SK-N-MC (cell line): ENCODE measurements at places on chromosomes 1 and 21.

DNA sequence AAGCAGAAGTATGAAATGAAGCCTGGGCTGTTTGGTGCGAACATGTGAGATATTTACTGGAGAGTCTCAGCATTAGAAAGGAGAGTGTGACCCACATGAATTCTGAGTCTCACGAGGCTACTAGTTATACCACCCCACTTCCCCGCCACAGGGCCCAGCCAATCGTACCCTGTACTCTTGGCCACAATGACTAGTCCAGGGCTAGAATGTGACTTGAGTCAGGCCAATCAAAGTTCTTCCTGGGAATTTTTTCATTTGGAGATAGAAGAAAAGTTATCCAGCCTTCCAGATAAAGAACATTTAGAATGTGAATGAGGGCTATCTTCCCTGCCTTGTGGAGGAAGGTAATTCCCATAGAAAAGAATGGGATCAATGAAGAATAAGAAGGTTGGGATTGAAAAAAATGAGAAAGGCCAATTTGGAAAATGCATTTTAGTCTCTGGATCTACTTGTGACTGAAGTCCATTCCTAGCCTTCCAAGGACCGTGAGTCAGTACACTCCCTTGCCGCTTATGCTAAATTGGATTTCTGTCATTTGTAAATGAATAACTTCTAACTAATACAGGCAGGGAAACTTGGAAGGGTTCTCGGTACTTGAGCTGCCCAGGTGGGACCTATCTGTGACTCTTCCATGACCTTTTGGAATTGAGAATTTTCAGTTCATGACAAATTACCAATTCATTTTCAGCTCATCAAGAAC lies 12.3 kb upstream of the RIMKLA start:
- no peak for DNase-seq

GRCh38 chr1:172622541-172622940 lies 36.4 kb upstream of the FASLG start:
- no peak for DNase-seq

DNA sequence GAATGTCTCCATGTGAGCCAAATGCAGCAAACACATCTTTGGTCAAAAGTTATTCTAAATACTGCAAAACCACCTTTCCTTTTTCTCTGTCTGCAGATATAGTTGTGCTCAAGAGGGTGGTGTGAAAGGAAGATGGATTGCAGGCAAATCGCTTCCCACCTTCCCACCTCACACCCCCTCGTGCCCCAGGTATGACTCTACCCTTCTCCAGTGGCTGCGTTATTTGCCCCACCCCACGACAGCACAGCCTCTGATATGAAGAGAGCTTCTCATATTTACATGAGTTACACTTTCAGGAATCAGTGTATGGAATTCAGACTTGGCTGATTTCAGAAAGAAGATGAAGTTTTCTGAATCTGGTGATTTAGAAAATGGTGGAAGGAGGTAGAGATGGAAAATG lies 5.8 kb downstream of the TRIM58 start:
- DNase-seq: no peak

- DNase-seq: no peak
Measured at GRCh38 chr1:104929280-104929679, 1179.6 kb downstream of the AMY1C start.

DNA sequence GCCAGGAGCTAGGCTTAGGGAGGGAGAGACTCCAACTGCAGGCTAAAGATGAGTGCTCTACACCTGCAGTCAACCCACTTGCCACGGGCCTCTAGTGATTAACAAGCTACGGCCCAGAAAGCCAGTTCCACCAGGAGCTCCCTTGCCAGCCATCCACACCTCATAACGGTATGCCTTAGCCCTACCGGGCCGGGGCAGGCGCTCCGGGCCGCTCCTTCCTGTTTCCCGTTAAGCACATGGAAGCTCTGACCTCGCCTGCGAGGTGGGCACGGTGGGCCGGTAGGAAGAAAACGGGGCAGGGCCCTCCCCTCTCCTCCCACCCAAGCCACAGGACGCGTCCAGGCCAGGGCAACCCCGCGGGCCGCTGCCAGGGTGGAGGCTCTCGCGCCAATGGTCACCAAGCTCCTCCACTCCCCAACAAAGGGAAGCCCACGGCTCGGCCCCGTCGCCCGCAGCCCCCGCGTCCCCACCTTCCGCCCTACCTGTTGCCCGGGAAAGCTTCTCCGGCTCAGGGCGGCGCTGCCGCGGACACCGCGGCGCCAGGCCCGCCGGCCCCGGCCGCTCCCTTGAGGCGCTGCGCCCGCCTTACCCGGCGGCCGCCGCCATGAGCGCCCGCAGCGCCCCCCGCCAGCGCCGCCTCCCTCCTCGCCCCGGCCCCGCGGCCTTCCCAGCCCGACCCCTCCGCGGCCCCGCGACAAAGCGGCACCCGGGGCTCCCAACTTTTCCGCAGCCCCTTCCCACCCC lies 627 bp downstream of the CERS2 start:
- no peak for DNase-seq

- no peak for DNase-seq
Measured at GRCh38 chr1:245019910-245020486, 134.8 kb upstream of the KIF26B start.

- no peak for DNase-seq
Measured at GRCh38 chr1:234667600-234668576, 57.9 kb upstream of the IRF2BP2 start.

- DNase-seq: no peak
Measured at GRCh38 chr1:244339776-244340175, 111.9 kb downstream of the ADSS2 start.

- DNase-seq: no peak
Measured at GRCh38 chr21:33916200-33916567, 580 bp upstream of the ATP5PO start.

DNA sequence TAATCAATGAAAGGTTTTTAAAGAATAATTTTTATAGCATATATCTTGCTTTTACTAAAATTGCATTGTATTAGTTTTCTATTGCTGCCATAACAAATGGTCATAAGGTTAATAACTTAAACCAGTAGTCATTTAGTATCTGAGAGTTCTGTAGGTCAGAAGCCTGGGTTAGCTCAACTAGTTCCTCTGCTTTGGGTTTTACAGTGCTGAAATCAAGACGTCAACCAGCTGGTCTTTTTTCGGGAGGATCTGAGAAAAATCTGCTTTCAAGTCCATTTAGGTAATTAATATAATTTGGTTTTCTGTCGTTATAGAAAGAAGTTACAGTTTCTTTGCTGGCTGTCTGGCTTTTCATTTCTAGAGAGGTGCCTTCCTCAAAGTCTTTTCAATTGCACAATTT lies 577.7 kb downstream of the MRPL39 start:
- DNase-seq: no peak

DNA sequence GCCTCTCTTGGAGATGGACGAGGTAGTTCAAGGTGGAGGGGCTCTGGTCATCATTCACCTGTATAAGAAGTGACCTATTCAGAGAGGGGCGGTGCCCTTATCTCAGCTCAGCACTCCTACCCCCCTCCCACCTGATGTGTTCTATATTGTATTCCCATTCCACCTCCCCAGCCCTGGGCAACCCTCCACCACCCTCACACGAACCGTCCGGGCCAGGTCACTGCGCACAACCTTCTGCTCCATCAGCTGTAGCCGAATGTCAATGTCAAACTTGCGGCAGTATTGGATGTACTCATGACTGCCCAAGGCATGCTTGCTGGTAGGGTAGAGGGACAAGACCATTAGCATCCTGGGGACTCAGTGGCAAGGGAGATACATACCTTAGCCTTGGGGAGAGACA lies 34.3 kb downstream of the PIK3C2B start:
- DNase-seq: no peak

DNA sequence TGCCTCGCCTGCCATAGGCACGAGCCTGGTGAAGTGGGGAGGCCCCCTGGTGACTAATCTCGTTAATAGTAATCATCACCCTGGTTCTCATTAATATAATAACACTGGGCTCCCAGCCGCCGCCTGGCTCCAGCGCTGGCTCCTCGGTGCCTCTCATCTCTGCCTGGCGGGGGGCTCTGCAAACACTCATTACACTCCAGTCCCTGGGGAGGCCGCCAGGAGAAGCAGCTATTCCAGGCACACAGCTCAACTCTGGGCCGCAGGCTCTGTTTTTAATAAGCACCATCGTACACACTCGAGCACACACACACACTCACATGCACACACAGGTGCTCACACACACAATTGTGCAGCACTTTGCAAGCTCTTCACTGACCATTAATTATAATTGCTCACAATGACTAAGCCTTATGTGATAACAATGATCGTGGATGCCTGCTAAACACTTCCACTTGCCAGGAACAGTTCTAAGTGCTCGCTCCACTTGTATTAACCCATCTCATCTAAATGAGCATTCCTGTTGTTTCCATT lies 52.2 kb downstream of the SDC3 start:
- DNase-seq: peak; percentile 82

DNA sequence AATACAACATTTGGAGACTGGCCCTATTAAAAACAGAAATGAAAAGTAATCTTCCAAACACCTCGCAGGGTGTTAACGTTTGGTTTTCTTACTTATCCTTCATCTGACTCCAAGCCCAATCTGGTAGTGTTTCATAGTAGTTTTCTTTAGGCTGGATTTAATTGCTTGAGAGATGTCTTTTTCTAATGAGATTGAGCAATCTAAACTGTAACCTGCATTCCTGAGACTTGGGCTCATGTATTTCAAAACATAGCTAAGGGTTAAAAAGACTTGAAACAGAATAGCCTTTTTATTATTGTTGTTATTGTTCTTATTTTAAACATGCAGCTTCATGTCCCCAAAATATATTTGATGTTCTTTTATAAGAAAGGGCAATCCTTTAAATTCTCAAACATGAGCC lies 278.9 kb downstream of the TGFB2 start:
- DNase-seq: no peak

DNA sequence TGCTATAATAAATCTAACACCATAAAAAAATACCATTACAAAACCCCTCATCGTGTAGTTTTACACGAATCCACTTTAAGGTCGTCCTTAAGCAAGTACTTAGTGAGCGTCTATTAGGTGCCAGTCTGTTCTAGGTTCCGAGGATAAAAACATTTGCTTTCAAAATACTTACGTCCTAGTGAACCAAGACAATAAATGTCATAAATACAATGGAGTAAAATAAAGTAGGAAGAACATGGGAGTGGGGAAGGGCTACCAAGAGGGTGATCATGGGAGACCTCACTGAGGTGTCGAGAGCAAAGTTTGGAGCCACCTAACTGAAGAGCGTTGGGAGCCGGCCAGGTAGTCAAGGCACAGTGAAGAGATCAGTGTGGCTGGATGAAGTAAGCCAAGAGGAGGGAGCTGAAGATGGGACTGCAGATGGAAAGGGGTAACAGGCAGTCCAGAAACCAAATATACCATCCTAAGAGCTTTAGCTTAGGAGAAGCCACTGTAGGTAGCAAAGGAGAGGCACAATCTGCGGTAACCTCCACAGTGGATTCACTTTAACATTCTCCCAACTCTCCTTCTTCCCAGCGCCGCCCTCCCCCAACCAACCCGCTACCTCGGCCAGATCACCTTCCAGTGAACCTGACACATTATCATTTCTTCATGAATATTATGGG lies 684 bp downstream of the LTN1 start:
- DNase-seq: no peak

GRCh38 chr1:153698923-153699714 lies 20.6 kb downstream of the NPR1 start:
- no peak for DNase-seq

- DNase-seq: peak; percentile 69
Measured at GRCh38 chr1:24635195-24635843, 7.8 kb upstream of the SRRM1 start.

GRCh38 chr1:150810958-150811659 lies 3.0 kb upstream of the CTSK start:
- no peak for DNase-seq

DNA sequence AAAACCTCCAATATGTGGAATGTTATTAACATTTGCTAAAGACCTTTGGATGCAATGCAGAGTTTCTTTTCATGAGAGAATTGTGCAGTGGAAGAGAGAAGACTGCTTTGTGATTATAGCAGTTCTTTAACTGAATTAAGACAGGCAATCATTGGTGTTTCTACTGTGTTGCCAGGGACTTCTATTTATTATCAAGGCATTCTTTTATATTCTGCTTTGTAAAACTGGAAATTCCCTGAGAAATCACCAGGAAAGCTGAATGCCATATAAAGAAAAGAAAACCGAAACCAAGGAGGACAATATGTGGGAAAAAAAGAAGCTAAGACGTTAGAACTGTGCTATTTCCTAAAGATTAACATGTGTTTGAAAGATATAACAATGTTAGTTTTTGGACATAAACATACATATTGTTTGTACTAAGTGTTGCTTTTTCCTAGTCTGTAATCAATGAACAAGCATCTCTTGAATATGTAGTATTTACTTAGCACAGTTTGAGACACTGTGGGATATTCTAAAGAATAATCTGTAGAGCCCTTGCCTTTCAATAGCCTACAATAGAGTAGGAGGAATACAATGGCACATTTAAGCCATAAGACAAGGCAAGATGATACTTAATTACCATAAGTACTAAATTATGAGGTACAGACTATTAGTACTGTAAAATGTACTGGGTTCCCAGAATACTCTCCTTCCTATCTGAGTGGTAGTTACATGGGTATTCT lies 47.1 kb downstream of the EXTL2 start:
- no peak for DNase-seq

DNA sequence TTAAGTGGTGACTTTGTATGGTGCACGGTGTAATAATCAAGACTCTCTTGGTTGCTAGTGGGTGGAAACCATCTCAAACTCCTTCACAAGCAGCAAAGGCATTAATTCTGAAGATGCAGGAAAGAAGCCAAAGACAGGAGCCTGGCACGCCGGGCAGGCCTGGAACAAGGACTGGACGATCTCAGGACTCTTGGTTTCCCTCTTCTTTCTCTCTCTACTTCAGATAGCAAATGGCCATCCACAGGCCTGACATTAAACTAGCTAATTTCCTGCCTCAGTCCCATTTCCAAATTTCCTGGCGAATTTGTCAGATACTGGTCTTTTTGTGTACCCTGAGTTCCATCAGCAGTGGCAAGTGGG lies 28.2 kb downstream of the STYXL2 start:
- no peak for DNase-seq

GRCh38 chr1:163366555-163366954 lies 44.8 kb downstream of the NUF2 start:
- no peak for DNase-seq

- no peak for DNase-seq
Measured at GRCh38 chr1:42420121-42420520, 35.7 kb downstream of the ZMYND12 start.

- DNase-seq: no peak
Measured at GRCh38 chr1:173093691-173094445, 43.1 kb upstream of the TNFSF18 start.

GRCh38 chr1:172400722-172401105 lies 19.8 kb upstream of the C1orf105 start:
- no peak for DNase-seq
